ENCODE measurements at places on chromosomes 1 and 21. TPM values are rescaled to one million over a fixed set of nuclear protein-coding genes. Genes with fewer than 3 reads are reported as not detected.

The SPRR1B gene
- not detected for total RNA-seq

The YBX1 gene
- 617 TPM for total RNA-seq

The SYPL2 gene
- total RNA-seq = 1.4 TPM

The PTAFR gene
- 9.3 TPM for total RNA-seq

The AADACL4 gene
- total RNA-seq = not detected

The SELL gene
- 15.1 TPM for total RNA-seq

The AKNAD1 gene
- total RNA-seq = 0.31 TPM

The CFAP141 gene
- 5.4 TPM for total RNA-seq

The CA14 gene
- total RNA-seq = 0.14 TPM

The RAP1GAP gene
- total RNA-seq = 41.4 TPM

The SLC9C2 gene
- 0.97 TPM for total RNA-seq

The SERINC2 gene
- total RNA-seq = 55.4 TPM

The CCDC27 gene
- total RNA-seq = not detected

The SH3BGR gene
- not detected for total RNA-seq

The FAM151A gene
- not detected for total RNA-seq

The MARK1 gene
- 6.5 TPM for total RNA-seq

The ZSWIM5 gene
- total RNA-seq = 3.1 TPM

The OR2T29 gene
- total RNA-seq = not detected

The C1orf141 gene
- total RNA-seq = 5.7 TPM

The KRTAP13-2 gene
- total RNA-seq = not detected

The IGSF5 gene
- 0.11 TPM for total RNA-seq

The C1orf74 gene
- total RNA-seq = 1.8 TPM

The CCDC17 gene
- 53.7 TPM for total RNA-seq

The NGF gene
- total RNA-seq = 0.52 TPM

The MROH9 gene
- 11.6 TPM for total RNA-seq

The SLC5A3 gene
- 49.1 TPM for total RNA-seq
